ENCODE measurements at places on chromosomes 4 and X. TPM values are rescaled to one million over a fixed set of nuclear protein-coding genes. Genes with fewer than 3 reads are reported as not detected.

- DNase-seq = no peak
Observed at GRCh38 chr4:87017580-87018342, 83.0 kb downstream of the AFF1 start.

- DNase-seq = no peak
Observed at GRCh38 chrX:17919896-17920446, 58.9 kb upstream of the RAI2 start.

The GPRASP3 gene
- 1.6 TPM for total RNA-seq

DNA sequence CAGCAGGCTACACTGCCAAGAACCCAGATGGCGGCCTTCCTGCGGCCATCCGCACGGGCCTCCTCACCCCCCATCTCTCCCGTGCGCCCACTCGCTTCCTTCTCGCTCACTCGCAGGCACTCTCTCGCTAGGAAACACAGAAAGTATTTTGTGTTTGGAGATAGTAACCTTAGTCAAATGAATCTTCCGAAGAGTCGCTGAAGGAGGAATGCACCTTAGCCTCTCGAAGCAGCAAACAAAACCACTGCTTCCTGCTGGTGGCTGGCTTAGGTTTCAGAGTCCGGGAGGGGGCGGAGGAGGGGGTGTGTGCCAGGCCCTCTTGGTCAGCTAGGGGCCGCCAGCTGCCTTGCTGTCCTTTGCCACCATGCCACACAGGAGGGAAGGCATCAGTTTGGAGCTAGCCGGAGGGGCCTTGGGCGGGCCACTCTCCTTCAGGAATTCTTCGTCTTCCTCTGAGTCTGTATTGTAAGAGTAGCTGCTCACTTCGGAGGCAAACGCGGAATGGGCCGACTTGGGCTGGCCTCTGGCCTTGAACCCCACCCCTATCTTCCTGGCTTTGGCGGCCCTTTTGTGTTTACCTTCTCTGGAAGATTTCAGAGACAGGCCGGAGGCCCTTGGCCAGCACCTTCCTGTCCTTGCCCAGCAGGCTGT is 73.2 kb upstream of the UCP1 start:
- no peak for DNase-seq

The LEF1 gene
- total RNA-seq = 0.58 TPM

All from PC-3 (cell line).